ENCODE measurements at places on chromosomes 13 and 19.

DNA sequence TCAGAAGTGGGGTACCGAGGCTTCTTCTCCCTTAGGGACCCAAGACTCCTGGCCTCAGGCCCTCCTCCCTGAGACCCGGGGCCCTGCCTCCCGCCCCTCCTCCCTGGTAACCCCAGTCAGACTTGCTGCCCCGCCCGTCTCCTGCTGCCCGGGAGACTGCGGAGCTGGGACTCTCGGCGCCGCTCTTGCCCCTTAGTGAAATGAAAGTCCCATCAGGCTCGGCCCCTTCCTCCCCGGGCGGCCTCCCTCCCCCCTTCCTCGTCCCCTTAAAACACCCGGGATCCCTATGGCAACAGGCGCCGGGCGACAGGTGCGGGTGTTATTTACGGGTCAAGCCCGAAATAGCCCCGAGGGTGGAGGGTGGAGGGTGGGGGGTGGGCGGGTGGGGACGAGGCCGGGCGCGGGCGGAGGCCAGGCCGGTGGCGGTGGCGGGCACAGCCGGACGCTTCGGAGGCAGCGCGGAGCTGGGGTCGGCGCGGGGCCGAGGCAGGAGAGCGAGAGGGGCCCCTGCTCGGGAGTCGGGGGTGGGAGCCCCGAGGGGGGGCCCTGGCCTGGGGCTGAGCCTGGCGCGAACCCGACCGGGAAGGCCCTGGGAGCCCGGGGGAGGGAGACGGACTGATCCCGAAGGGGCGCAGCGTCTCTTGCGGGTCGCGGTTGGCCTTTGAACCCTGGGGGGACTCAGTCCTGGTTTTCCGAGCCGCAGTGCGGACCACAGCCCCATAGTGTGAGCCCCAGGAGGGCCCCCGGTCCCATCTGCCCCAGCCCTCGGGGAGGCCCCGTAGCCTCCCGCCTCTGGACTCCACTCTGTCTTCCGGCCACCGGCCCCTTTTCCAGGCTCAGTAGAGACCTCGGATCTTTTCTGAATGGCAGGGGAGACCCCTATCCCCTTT is at the start of gene CACNG6:
Gene CACNG6 (plus strand): TSS at position 414 of the 890 bp plus-strand sequence. CDS start 1,241 bp downstream, outside the sequence.
- no peak for DNase-seq

GRCh38 chr13:26424181-26424580 is 133.3 kb upstream of the WASF3 start:
- no peak for DNase-seq

DNA sequence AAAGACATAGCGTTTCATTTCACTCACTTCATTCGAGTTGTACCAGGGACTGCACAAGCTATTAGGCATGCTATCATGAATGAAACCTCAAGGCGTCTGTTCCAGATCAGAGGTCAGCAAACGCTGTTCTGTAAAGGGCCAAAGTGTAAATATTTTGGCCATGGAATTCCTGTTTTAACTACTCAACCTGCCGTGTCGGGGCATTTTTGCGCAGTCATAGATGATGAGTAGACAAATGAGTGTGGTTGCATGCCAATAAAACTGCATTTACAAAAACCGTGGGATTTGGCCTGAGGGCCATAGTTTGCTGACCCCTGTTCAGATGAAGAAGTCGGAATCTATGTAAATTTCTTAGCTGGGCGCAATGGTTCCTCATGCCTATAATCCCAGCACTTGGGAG is 6.5 kb downstream of the INSR start:
- no peak for DNase-seq

- no peak for DNase-seq
Observed at GRCh38 chr19:28554321-28555091, 658.4 kb downstream of the UQCRFS1 start.

Data from activated effector memory CD4-positive, alpha-beta T cell treated with Interleukin-2 at 50 U/mL for 16 hours (primary cell).